ENCODE measurements at places on chromosomes 3 and 15.

DNA sequence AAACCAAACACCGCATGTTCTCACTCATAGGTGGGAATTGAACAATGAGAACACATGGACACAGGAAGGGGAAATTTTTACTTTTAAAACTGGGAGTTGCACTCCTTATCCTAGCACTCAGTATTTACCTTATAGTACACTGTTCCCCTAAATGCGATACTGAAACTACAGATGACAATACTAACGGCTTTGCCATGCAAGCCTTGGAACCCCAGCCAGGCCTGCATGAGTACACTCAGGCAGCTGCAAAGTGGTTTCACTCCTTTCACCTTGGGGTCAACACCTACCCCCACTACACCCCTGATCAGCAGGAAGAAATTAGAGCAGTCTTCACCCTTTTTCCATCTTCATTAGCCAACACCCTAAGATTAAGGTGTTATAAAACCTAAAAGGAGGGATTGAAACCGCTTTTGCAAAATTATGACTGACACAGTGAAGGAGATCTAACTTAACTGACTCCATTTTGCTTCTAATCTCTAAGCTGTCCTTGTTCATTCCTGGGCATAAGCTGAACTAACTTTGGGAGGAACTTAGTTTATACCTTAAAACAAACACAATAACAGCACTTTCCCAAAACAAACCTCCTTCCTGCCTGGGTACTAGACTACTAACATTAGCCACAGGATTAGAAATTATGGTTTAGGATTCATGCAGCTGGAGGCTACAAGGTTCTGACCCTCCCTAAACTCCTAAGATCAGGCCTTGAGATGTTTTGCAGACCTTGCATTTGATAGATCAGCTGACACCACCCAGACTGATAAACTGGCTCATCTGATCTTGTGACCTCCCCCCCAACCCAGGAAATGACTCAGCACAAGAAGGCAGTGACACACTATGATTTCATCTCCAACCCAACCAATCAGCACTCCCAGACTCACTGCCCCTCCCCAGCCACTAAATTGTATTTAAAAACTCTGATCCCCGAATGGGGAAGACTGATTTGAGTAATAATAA is 452.1 kb upstream of the PPP2R3A start:
- DNase-seq = no peak

GRCh38 chr3:35932995-35933394 is 293.7 kb downstream of the ARPP21 start:
- DNase-seq = no peak

DNA sequence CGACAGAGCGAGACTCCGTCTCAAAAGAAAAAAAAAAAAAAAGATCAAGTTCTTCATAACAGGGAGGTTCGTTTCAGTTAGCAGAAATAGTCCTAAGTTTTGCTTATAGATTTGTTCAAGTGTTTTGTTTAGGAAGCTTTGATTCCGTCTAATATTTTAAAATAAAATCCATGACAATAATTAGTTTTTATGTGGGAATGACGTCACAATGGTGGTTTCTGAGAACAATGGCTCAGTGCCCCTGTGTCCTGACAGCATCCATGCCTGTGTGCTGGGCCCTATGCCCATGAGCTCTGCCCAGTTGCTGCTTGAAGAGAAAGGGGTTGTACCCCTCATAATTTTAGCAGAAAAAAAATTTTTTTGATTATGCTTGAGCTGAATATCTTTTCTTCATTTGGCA is 134.0 kb downstream of the SST start:
- DNase-seq = no peak

GRCh38 chr3:72223116-72223515 is 438.2 kb upstream of the PROK2 start:
- DNase-seq = no peak

DNA sequence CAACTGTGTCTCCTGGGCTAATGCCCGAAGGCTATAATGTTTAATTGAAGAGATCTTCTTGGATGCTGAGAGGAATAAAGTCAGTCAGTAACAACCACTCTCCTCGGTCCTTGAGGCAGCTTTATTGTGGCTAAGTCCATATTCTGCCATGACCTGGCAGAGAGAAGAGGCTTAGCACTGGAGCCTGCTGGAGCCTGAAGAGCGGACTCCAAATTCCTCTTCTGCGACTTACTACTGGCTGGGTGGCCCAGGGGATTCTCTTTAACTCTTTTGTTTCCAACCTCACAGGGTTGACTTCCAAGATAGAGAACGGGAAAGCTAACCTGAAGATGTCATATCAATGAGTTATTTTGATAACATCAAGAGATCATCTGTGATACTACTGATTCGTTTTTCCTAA is 71.1 kb downstream of the MYO1E start:
- no peak for DNase-seq

DNA sequence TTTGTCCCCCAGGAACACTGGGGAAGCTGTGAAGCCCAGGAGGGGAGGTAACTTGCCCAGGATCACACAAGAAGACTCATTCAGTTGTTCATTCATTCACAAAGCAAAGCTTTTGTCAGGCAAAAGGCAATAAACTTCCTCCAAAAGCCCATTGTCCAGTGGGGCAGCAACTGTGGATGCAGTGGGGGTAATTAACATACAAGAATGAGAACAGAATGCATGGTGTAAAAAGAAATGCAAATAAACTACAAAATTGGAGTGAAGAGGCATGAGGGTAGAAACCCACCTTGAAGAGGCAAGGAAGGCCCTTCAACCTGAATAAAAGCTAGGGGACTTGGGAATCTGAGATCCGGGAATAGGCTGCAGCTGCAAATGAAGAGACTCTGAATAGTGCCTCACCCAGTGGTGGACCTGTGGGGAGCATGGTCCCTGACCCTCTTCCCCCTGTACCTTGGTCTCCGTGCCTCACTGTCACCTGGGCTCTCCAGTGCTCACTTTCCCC is 363.6 kb downstream of the CLSTN2 start:
- DNase-seq = no peak

GRCh38 chr3:139226731-139227130 is 117.1 kb upstream of the MRPS22 start:
- no peak for DNase-seq

DNA sequence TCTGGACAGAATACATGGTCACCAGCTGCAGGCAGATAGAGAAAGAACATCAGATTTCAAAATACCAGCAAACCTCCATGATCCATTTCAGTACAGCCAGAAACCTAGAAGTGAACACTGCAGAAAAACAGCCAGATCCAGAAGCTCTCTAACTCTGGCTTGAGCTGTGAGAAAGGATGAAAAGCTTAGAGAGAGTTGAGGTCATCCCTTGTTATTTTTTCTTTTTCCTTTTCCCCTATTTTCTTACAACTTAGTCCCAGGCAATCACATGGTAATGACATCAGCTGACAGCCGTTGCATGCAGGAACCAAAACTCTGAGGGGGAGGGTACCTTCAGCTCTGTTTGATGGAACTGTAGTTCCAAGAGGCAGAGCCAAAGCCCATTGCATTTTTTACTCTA is 113.2 kb downstream of the TCF12 start:
- DNase-seq = no peak

DNA sequence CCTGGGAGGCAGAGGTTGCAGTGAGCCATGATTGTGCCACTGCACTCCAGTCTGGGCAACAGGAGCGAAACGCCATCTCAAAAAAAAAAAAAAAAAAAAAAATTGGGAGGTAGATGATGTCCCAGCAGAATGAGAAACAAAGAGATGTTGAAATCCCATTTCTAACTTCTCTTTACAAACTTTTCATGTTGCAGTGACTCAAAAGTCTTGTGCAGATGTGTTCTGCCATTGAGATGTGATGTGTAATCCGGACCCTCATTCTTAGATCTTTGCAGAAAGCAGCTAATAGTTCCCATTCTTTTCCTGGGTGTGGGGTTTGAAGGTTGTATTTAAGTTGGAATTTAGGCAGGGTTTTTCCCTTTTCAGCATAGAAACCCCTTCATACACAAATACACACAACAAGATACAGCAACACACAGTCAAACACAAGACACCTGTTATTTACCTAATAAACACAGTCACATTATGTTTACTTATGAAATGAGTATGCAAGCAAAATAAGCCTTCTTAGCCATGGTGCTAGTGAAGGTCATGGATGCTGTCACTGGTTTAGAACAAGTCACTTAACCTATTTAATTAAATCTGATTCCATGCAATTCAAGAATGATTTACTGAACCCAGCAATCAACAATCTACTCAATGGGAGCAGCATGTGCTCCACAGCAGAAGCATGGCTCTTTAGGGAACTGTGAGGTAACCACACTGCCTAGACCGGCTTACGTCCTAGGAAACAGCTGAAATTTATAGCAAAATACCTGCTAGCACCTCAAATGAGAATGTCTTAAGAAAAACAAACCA is 14.9 kb downstream of the SIAH2 start:
- DNase-seq = no peak

GRCh38 chr3:193048127-193048526 is 130.5 kb upstream of the MB21D2 start:
- no peak for DNase-seq

DNA sequence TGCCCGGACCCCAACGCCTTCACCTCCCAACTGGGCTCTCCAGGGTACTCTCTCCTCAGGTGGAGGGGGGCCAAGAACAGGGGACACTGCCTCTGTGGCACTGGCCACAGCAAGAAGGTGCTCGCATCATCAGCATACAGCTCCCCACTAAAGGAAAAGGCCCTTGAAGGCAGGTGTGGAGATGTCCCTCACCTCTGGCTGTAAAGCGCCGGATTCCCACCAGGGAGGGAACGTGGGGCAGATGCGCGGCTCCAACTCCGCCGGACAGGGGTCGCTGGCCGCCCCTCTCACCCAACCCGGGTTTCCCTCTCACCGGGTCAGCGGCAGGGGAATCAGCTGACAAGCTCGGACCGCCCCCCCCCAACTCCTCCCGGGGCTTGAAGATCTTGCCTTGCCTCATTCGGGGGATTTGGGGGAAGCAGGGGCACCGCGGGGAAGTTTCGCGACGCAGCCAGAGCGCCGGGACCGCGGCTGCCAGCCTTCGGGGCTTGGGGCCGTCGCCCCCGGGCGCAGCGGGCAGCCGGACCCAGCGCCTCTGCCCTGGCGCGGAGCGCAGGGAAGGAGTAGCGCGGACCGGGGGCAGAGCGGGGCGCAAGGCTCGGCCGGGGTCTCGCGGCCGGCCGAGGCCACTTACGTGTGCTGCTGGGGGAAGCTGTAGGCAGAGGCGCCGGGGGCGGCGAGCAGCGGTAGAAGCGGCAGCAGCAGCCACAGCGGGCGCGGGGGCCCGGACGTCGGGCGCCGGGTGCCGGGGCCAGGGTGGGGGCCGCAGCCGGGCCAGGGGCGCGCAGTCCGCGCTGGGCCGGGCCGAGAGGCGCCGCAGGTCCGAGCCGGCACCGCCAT is 630 bp downstream of the CACNA2D2 start:
- DNase-seq = peak; percentile 63

DNA sequence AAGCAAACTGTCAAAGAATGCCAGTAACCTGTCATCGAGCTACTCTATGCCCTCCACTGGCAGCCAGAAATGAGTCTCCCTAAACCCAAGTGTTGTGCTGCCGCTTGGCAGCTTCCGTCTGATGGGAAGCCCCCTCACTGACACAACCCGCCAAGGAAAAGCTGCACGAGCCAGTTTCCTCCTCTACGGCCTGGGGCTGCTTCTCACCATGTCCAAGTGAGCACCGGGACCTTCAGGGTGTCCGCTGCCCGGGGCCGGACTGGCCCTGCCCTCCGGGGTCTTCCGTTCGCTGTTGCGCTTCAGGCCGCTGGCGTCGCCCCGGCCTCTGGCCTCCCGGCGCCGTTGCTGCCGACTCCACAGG is 490 bp downstream of the TOMM70 start:
- DNase-seq = no peak

- DNase-seq = no peak
Measured at GRCh38 chr3:171350364-171350763, 109.8 kb downstream of the TNIK start.

GRCh38 chr3:142087676-142088075 is 61.7 kb downstream of the TFDP2 start:
- no peak for DNase-seq
